ENCODE measurements at places on chromosomes 12 and 14.

DNA sequence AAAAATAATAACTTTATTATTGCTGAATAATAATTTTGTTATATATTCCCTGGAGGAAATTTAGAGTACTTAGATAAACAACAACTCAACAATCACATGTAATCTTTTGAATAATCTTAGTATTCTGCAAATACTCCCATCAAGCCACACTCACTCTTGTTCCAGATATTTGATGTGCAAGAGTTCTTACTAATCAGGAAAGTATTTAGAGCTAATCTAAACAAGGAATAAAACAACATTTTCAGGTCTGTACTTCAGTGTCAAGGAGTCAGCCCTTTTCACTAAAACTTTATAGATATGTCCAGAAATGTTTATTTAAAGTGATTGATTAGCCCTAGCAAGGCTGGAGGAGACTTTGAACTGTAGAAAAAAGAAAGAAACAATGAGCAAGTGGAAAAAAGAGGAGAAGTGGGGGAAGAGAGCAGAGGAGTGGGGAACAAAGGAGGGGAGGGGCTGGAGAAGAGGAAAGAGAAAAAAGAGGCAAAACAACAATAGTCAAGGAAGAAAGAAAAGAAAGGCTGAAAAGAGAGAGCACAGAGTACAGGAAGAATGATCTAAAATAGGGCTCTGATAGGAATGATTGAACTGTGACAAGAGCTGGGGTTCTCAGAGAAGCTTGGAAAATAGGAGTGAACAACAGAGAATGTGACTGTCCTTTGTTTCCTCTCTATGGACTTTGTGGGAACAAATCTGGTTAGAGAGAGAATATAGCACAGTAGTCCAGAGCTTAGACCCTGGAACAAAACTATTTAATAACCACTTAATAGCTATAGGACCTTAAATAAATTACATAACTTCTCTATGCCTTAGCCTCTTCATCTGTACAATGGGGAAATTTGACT, 238.7 kb downstream of the AKAP6 start:
- no peak for DNase-seq

DNA sequence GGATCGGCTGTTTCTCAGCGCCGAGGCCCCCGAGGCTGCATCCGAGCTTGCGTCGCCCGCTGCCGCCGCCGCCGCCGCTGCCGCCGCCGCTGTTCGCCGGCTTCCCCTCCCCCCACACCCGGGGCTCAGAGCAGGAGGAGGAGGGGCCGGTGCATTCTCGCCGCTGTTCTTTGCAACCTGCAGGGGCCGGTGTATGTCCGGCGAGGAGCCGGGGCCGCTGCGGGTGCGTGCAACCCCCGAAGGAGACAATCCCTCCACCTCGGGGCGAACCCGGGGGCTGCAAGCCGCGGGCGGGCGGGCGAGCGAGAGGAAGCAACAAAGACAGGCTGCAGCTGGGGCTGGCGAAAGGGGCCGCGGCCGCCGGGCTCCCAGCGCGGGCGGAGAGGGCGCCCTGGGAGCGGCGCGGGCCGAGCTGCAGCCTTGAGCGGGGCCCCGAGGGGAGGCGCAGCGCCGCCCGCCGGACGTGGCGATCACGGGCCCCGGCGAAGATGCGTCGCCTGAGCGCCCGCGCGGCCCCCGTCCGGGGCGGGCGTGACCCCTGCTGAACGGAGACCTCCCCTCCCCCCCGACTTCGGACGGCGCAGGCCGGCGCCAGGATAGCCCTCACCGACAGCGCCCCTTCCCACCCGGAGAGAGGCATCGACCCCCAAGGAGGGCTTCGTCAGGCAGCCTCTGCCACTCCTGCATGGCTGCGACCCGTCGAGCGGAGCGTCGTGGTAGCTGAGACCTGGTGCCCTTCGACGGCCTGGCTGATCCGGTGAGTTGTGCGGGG, 702 bp downstream of the FAM222A start:
- DNase-seq: no peak

- no peak for DNase-seq
Observed at GRCh38 chr12:77540097-77540496, 290.6 kb upstream of the NAV3 start.

DNA sequence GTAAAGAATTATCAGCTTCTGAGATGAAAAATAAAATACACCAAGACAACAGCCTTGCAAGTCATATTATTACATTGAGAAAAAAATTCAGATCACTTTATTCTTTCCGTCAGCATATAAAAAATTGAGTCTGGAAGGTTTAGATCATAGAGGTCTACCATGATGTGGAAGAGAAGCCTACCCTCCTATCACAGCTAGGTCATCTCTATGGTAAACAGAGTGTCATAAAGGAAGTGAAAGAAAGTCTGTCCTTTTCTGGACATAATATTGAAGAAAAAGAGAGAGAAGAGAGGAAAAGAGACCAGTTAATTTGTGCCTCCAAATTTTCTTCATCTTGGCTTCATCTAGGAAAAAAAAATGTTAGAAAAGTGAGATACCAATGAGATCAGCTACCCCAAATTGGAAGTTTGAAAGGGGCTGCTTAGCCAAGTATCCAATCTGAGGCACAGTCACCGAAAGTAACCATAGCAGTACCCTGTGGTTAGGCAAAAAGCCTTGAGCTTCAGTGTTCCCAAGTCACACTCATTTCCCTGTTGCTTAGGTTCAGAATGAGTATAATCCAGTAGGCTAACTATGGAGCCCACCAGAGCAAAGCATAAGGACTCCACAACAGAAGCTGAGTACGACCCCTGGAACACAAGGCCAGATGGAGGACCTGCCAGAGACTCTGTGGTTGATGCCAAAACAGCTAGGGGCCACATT, 38.1 kb downstream of the DUSP6 start:
- DNase-seq: no peak

GRCh38 chr12:126117502-126117901, 1052.3 kb downstream of the AACS start:
- no peak for DNase-seq

DNA sequence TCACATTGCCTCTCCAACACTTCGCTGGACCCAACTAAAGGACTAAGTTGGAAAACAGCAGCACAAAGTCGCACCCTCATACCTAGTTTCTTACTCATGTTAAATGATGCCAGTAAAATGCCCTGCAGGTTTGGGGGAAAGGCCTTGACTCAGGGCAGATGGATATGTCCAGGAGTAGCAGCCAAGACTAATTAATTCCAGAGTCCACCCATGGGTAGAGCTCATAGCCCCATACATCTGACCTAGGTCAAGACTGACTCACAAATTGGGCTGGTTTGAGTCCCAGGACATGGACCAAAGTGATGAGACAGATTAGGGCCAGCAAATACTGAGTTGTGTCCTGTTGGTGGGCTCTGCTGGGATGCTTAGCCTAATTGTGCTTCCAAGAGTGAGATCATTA, 224.0 kb upstream of the BTG1 start:
- DNase-seq: no peak

GRCh38 chr14:101959277-101959676, 5.1 kb upstream of the DYNC1H1 start:
- DNase-seq: no peak

DNA sequence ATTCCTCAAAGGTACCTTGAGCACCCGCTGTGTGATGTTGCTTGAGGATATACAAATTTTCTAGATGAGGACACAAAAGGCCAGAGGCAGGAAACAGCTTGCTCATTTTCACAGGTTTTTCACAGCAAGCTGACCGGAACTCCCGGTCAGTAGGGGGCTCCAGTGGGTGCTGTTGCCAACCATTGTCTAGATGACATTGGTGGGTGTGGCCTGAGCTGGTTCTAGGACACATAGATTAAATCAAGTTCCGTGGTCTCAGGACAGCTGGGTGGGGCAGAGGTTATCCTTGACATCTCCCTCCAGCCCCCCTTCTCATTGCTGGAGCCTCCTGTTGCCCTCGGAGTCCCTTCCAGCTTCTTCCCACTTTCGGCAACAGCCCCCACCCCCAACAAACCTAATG, 153.6 kb upstream of the FKBP4 start:
- DNase-seq: peak; percentile 68

DNA sequence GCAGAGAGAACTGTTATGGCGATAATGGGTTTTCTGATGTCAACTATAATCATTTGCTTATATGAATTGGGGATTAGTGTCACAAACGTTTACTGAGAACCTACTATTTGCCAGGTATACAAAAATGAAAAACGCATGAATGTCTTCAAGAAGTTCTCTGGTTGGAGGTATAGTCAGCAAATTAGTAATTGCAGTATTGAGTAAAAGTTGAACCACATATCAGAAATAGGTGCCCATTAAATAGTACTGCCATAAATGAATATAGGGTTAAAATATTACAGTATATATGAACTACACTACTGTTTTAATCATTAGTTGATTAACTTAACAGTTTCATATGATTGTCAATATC, 60.0 kb downstream of the PTPRB start:
- DNase-seq: no peak

DNA sequence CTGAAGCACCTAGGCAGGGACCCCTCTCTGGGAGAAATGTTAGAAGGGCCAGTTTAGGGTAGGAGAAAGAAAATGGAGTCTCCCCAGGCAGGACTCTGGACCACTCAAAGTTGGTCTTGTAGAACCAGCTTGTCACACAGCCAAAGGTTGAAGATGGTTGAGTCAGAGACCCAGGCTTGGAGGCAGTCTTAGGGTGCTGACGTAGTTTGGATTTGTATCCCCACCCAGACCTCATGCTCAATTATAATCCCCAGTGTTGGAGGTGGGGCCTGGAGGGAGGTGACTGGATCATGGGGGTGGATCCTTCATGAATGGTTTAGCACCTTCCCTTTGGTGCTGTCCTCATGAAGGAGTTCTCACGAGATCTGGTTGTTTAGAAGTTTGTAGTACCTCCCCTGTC, 121.2 kb downstream of the CRACR2A start:
- DNase-seq: no peak

- DNase-seq: no peak
Observed at GRCh38 chr12:102024765-102025164, 37.0 kb downstream of the WASHC3 start.

- no peak for DNase-seq
Observed at GRCh38 chr12:85299053-85299452, 19.0 kb downstream of the ALX1 start.

- no peak for DNase-seq
Observed at GRCh38 chr12:67690656-67691055, 42.1 kb downstream of the DYRK2 start.

DNA sequence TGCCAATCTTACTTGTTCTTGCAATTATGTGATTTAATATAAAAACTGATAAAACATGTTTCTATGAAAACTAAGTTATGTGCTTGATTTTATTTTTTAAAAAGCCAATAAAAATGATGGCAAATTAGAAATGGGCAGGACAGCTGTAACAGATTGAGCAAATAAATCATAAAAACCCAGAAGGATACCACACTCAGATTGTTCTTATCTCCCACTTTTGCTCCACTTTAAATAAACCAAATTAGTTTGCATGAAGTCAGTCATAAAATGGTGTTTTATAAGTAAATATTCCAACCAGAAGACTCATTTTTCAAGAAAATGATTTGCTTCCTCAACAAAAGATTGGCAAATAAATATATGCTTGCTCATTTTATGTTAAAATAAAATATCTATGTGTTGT, 307.9 kb upstream of the G2E3 start:
- DNase-seq: no peak

GRCh38 chr12:124548854-124549378, 18.5 kb downstream of the NCOR2 start:
- DNase-seq: no peak

DNA sequence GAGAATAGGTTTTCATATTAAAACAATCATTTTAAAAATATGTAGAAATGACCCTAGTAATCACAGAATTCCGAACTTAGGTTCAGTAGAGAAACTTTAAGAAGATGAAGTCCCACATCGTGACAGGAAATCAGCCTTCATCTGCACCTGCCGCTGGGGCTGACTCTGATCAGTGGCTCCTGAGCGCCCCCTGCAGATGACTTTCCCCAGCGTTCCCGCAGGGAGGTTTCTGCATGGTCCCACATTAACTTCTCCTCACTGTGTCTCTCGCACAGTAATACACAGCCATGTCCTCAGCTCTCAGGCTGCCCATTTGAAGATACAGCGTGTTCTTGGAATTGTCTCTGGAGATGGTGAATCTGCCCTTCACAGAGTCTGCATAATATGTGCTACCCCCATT, 1131.1 kb downstream of the TMEM121 start:
- no peak for DNase-seq

GRCh38 chr14:85531587-85532373, 1.8 kb downstream of the FLRT2 start:
- DNase-seq: peak; percentile 76

GRCh38 chr12:104493496-104493895, 36.7 kb downstream of the CHST11 start:
- DNase-seq: no peak

DNA sequence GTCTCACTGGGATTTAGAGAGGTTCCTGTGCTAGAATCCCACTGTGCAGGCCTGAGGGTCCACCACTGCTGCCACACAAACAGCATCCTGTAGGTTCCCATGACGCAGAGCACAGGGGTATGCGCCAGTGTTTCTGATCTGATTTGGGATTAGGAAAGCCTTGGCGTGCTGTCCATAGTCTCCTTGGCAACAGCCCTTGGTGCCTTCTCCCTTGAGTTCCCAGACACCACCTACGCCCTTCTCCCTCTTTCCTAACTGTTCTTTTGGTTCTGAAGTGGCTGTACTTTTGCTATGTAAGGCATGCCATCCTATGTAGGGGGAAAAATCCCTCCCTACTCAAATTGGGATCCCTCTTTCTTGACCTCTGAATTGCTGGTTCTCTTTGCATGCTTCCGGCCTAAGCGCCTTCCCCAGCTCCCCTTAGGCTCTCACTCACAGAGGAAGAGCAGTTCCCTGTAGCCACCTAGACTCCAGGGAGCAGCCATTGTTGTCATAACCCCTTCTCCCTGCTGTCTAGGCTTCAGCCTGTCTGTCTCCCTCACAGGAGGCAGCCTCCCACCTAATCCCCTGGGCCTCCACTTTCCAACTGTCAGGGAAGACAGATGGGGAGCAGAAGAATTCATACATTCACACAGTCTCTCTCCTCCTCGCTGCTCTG, 14.8 kb upstream of the RIC8B start:
- DNase-seq: no peak

DNA sequence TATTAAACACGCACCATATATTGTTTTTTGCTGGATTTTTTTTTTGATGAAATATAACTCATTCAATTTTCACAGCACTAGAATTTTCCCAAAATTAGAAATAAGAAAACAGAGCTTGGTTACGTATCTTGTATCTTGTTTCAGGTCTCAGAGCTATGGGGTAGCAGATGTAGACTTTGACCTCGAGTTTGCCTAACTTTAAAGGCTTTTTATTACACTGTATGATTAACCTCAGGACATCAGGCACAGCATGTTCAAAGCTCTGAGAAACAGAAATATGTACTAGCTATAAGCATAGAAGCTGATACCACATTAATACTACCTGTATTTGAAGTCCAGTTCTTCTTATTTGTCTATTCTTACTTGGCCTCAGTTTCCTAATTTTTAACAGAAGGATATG, 171.9 kb upstream of the KITLG start:
- DNase-seq: no peak
